Thoracic aorta (tissue), 2 donors: ENCODE measurements at places on chromosomes 16 and 17. TPM values are rescaled to one million over a fixed set of nuclear protein-coding genes. Genes with fewer than 3 reads are reported as not detected.

DNA sequence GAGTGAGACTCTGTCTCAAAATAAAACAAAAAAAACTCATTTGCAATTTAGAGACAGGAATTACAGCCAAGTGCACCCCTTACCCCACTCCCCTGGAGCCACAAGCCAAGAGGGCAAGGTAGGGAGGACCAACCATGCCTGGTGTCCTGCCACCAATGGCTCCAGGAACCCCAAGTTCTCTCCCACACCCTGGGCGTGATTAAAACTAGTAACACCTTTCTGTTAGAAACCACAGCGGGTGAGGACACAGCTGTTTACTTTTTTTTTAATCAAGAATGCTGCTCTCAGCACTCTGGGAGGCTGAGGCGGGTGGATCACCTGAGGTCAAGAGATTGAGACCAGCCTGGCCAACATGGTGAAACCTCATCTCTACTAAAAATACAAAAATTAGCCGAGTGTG lies 38.1 kb downstream of the ANKRD11 start:
- no peak overlapping the region for H3K27ac ChIP-seq
- H3K4me1 ChIP-seq = peaks cover 32% of the 10 kb centered on the region
- no peak overlapping the region for H3K4me3 ChIP-seq
- no peak for DNase-seq
- H3K36me3 ChIP-seq = no peaks in the 10 kb centered on the region

Gene TBC1D3I
- total RNA-seq = 0.63 TPM

DNA sequence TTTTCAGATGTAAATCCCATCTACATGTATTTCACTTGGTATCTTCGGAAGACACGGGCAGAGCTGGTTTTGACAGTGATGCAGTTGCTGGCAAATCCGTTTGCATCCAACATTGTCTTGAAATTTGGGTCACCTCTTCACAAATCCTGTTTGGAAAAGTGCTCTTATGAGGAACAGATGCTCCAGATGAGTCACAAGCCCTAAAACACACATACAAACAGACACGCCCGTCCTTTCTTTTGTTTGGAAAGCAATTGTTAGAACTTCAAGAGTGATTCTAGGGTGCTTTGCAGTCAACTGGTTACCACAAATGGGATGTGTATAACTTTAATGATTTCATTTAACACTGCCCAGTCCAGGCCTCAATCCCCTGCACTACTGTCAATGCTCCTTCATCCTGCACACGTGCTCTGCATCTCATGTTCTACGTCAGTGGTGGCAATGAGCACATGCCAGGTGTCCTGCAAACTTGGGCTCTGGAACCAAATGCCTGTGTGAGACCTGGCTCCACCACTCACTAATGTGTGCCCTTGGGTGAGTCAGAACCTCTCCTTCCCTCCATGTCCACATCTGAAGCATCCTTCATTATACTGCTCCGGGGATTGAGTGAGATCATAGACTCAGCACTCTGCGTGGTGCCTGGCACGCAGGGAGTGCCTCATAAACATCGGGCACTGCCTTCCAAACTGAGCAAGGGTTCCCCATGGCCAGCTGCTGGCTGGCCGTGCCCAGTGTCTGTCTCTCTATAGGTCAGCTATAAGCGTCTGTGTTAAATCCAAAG lies 19.3 kb upstream of the FOXF1 start:
- H3K27ac ChIP-seq = no peak overlapping the region
- H3K4me3 ChIP-seq = no peak overlapping the region
- no peak for DNase-seq
- H3K4me1 ChIP-seq = no peaks in the 10 kb centered on the region

- H3K36me3 ChIP-seq = no peaks in the 10 kb centered on the region
- H3K27me3 ChIP-seq = no peaks in the 10 kb centered on the region
- H3K4me1 ChIP-seq = no peaks in the 10 kb centered on the region
- H3K27ac ChIP-seq = no peak overlapping the region
- H3K4me3 ChIP-seq = no peak overlapping the region
Measured at GRCh38 chr16:9077091-9077809, 14.2 kb upstream of the HAPSTR1 start.

DNA sequence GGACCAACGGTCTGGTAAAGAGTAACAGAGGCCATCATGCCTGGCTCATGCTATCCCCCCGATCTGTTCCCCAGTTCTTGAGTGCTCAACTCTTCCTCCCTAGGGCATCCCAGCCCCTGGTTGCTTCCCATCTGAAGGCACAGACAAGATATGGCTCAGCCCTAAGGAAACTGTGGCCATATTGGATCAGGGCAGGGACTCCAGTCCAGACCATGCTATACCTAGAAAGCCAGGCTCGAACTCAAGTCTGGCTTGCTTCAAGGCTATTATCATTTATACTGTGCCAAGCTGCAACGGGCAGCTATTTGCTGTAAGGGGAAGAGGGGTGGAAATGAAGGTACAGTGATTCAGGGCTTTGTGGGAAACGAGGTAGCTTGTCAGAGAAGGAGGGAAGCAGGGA lies 2.8 kb downstream of the UBTF start:
- H3K36me3 ChIP-seq = peaks cover 24% of the 10 kb centered on the region
- no peak overlapping the region for H3K27ac ChIP-seq
- H3K27me3 ChIP-seq = no peaks in the 10 kb centered on the region
- H3K4me1 ChIP-seq = peaks cover 11% of the 10 kb centered on the region
- no peak for DNase-seq

- no peak overlapping the region for H3K4me3 ChIP-seq
- no peaks in the 10 kb centered on the region for H3K27me3 ChIP-seq
- no peak overlapping the region for H3K27ac ChIP-seq
- no peaks in the 10 kb centered on the region for H3K36me3 ChIP-seq
Measured at GRCh38 chr16:54407596-54407995, 121.0 kb upstream of the IRX3 start.

DNA sequence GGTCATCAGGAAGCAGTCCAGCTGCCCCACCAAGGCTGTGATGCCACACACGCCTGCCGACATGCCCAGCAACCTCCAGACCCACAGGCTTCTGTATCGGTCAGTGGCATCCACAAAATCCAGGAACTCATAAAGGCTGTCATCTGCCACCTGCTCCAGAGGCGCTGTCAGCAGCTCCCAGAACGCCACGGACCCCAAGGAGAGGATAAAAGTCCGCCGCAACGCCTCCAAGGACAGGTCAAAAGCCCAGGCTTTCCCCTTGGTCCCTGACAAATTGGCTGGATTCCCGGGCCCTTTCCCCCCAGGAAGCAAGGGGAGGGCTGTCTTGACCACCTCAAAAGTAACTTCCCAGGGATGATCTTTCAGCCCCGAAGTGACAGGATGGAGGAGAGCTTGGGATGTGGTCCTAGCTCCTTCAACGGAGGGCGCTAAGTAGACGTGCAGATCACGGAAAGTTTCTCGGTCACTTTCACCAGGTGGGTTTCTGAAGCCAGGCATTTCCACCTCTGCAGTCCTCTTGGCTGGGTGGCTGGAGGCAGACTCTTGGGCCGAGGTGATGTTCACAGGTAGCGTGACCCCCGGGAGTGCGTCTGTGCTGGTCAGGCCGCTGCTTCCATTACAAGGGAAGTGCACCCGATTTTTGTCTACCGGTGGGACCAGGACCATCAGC lies 854 bp downstream of the MFSD6L start:
- no peak for DNase-seq
- no peaks in the 10 kb centered on the region for H3K27me3 ChIP-seq
- H3K4me1 ChIP-seq = no peaks in the 10 kb centered on the region
- H3K27ac ChIP-seq = no peak overlapping the region
